ENCODE measurements at places on chromosomes 6 and 20. TPM values are rescaled to one million over a fixed set of nuclear protein-coding genes. Genes with fewer than 3 reads are reported as not detected.

PLA2G7 gene
- 2.0 TPM for total RNA-seq

NOX3 gene
- not detected for total RNA-seq

LAMA4 gene
- total RNA-seq = 249 TPM

LY6G6F gene
- not detected for total RNA-seq

SUMO4 gene
- 6.5 TPM for total RNA-seq

UNC5CL gene
- total RNA-seq = 0.30 TPM

HIVEP1 gene
- total RNA-seq = 30.8 TPM

RSPH9 gene
- 0.30 TPM for total RNA-seq

SLC44A4 gene
- 0.10 TPM for total RNA-seq

GNL1 gene
- total RNA-seq = 35.8 TPM

RGL2 gene
- total RNA-seq = 29.2 TPM

REM1 gene
- total RNA-seq = 2.2 TPM

SLC18B1 gene
- 15.7 TPM for total RNA-seq

DACT2 gene
- 2.6 TPM for total RNA-seq
